H1 (cell line): ENCODE measurements at places on chromosomes 11 and 22.
A peak's percentile ranks its signal among the peaks of the same experiment; 100 is the strongest.

GRCh38 chr11:110075105-110075846, 17.9 kb upstream of the ZC3H12C start:
- no peak overlapping the region for H3K27ac ChIP-seq
- no peak overlapping the region for H3K4me3 ChIP-seq
- no peaks in the 10 kb centered on the region for H3K27me3 ChIP-seq
- DNase-seq: no peak
- no peaks in the 10 kb centered on the region for H3K36me3 ChIP-seq

DNA sequence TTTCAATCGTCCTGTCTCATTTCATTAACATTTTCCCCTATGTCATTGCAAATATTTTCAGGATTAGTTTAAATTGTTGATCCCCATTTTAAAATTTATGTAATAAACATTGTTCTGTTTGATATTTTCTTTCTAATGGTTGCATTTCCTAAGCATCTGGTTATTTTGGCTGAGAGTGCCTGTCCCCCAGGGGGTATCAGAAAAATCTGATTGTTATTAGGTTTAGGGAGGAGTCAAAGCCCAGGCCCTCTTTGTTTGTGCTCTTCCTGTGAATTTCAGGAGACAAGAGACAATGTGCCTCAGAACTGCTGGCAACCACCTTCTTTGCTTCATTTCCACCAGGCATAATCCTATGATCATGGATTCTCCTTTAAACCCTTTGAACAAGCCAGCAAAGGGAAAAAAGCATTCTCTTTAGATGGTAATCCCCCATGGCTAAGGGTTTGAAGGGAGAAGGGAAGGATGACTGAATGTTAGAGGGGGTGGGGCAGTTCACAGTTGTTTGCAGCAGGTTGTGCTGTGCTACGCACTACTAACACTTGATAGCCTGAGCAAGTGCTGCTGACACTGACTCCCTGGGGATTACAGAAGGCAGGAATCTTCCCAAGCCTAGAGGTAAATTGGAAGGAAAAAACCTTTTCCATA, 462.4 kb upstream of the LRRC4C start:
- H3K4me1 ChIP-seq: peaks cover 7% of the 10 kb centered on the region; the same call in 1 of the 2 replicates
- no peak overlapping the region for H3K4me3 ChIP-seq
- no peaks in the 10 kb centered on the region for H3K27me3 ChIP-seq
- no peak for DNase-seq

- DNase-seq: no peak
- peaks cover 11% of the 10 kb centered on the region for H3K4me1 ChIP-seq
- H3K27me3 ChIP-seq: no peaks in the 10 kb centered on the region
These were observed 5.0 kb downstream of the BSCL2 start for GRCh38 chr11:62702246-62702645.

GRCh38 chr11:125343718-125344131, 152.3 kb downstream of the FEZ1 start:
- H3K27me3 ChIP-seq: peaks cover 10% of the 10 kb centered on the region; the same call in 1 of the 2 replicates
- H3K4me3 ChIP-seq: no peak overlapping the region
- H3K4me1 ChIP-seq: peaks cover 26% of the 10 kb centered on the region
- no peaks in the 10 kb centered on the region for H3K36me3 ChIP-seq

- no peaks in the 10 kb centered on the region; the same call in 1 of the 2 replicates for H3K36me3 ChIP-seq
- H3K27ac ChIP-seq: no peak within 1 kb of the TSS
- H3K4me1 ChIP-seq: peaks cover 31% of the 10 kb centered on the region
- peaks cover 70% of the 10 kb centered on the region for H3K27me3 ChIP-seq
- H3K4me3 ChIP-seq: peak within 1 kb of the TSS; percentile 59
These were observed at the start of gene SPON1 for GRCh38 chr11:13962562-13963168. Gene SPON1, plus strand, starts transcription at chr11:13962723. Its CDS starts 182 bp downstream, at chr11:13962905.

DNA sequence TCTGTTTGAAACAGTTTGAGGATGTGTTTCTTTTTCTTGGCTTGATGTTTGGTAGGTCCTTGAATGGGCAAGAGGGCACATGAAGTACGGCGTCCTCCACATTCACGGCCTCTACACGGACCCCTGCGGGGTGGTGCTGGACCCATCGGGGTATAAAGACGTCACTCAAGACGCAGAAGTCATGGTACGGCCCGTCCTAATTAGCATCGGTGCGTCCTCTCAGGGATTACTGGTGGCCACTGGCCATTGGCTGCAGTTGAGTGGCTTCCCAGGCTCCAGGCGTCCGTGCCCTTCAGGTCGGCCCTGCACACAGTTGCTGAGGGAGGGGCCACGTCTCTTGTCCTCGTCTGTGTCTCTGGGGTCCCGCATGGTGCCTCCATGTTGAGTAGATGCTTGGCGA, 20.8 kb downstream of the FAM118A start:
- H3K27ac ChIP-seq: no peak overlapping the region
- H3K4me3 ChIP-seq: no peak overlapping the region
- no peaks in the 10 kb centered on the region for H3K27me3 ChIP-seq
- no peaks in the 10 kb centered on the region; the same call in 1 of the 2 replicates for H3K36me3 ChIP-seq
- no peaks in the 10 kb centered on the region for H3K4me1 ChIP-seq

DNA sequence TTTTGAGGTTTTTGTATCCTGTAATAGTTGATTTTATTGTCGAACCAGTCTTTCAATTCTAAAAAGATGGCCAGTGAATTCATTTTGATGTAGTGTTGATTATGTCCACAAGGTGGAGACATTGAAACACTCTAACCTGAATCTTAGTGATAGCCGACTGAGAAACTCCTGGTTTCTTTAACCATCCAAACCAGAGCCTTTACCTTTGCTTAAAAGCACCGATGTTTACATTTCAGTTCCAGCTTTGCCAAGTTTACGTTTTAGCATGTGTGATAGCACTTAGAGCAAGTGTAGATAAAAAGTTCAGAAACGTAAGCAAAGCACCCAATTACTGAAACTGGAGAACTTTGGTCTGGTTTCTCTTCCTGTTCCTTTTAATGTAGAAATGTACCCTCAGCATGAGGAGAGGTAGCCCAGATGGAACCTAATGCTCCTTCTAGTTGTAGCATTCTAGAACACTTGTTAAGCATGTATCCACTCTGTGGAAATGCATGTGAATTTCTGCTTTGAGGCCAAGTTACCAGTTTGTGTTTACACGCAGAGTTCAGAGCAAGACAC, 208.6 kb downstream of the DBX1 start:
- no peak for DNase-seq
- no peak overlapping the region for H3K27ac ChIP-seq
- H3K27me3 ChIP-seq: no peaks in the 10 kb centered on the region
- H3K4me3 ChIP-seq: no peak overlapping the region
- peaks cover 21% of the 10 kb centered on the region for H3K36me3 ChIP-seq

- DNase-seq: no peak
- no peaks in the 10 kb centered on the region for H3K4me1 ChIP-seq
- no peaks in the 10 kb centered on the region for H3K27me3 ChIP-seq
- no peak overlapping the region for H3K27ac ChIP-seq
These were observed 75.4 kb downstream of the GAB4 start for GRCh38 chr22:16932577-16932976.

GRCh38 chr22:42842658-42843370, 14.3 kb downstream of the ARFGAP3 start:
- H3K4me3 ChIP-seq: no peak overlapping the region
- no peak overlapping the region for H3K27ac ChIP-seq
- H3K4me1 ChIP-seq: no peaks in the 10 kb centered on the region
- DNase-seq: no peak
- H3K27me3 ChIP-seq: no peaks in the 10 kb centered on the region
- no peaks in the 10 kb centered on the region for H3K36me3 ChIP-seq

GRCh38 chr11:8229299-8230177, 34.1 kb downstream of the LMO1 start:
- H3K36me3 ChIP-seq: no peaks in the 10 kb centered on the region
- H3K4me1 ChIP-seq: no peaks in the 10 kb centered on the region; the same call in 1 of the 2 replicates
- H3K27me3 ChIP-seq: no peaks in the 10 kb centered on the region
- no peak for DNase-seq
- H3K27ac ChIP-seq: no peak overlapping the region

GRCh38 chr11:70210530-70210929, 7.4 kb downstream of the FADD start:
- H3K27me3 ChIP-seq: no peaks in the 10 kb centered on the region
- H3K4me1 ChIP-seq: peaks cover 6% of the 10 kb centered on the region
- peaks cover 13% of the 10 kb centered on the region for H3K36me3 ChIP-seq
- H3K27ac ChIP-seq: no peak overlapping the region
